ENCODE measurements at places on chromosomes 7 and 10. TPM values are rescaled to one million over a fixed set of nuclear protein-coding genes. Genes with fewer than 3 reads are reported as not detected.

DNA sequence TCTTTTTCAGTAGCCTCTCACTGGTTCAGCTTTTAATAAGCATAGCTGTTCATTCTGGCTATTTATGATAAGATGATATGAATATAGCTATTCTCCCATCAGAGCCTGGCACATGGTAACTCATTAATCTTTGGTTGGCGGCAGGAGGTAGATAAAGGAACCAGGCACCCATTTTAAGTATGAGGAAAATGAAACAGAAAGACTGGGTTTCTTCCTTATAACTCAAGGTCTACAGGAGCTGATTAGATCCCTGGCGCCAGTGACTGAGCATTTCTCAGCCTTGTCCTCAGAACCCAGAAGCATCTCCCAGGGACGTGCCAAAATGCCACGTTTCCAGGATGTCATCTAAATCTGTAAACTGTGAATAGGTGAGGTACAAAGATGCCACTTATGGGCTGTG is 141.9 kb downstream of the TCF7L2 start:
- peak; percentile 72 for DNase-seq

GRCh38 chr7:111238886-111239285 is 148.0 kb downstream of the LRRN3 start:
- no peak for DNase-seq

- DNase-seq: no peak
These were observed 208.3 kb upstream of the SHH start for GRCh38 chr7:156020566-156020965.

- DNase-seq: no peak
These were observed 338.8 kb downstream of the NRG3 start for GRCh38 chr10:82213784-82214183.

- no peak for DNase-seq
These were observed 256.7 kb downstream of the KLF6 start for GRCh38 chr10:3528271-3528670.

GRCh38 chr10:109386101-109386500 is 537.2 kb downstream of the XPNPEP1 start:
- DNase-seq: no peak

DNA sequence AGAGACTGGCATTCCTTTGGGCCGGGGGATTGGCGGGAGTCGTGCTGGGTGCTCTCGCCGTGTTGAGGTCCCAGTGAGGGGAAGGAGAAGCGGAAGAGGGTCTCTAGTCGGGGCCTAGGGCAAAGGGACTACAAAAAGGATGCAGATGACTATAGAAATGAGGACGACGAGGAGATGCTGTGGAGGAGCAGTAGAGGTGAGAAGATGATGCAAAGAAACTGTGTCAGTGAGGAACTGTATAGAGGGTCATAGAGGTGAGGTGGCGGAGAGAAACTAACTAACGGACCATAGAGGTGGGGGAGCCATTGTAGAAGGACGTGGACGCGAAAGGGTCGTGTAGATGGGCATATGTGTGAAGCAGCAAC is 324 bp downstream of the TWNK start:
- no peak for DNase-seq

DNA sequence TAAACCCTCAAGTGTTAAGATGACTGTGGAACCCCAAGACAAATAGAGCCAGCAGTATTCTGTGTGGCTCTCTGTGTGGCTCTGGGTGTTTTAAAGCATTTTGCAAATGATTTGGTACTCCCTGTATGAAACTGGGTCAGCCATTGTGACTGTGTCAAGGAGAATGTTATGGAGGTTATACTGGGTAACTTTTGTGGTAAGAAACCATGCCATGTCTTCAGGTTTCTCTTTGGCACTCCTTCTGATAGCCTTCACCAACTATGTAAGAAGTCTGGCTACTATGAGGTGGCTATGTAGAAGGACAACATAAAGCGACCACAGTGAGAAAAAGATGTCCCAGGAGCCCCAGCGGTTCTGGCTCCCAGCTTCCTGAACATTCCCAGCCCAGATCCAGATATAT is 226.6 kb upstream of the RHOBTB1 start:
- no peak for DNase-seq

- no peak for DNase-seq
These were observed 5.6 kb upstream of the RAMP3 start for GRCh38 chr7:45151967-45152366.

- no peak for DNase-seq
These were observed 59.3 kb downstream of the ATXN7L1 start for GRCh38 chr7:105816954-105817615.

DNA sequence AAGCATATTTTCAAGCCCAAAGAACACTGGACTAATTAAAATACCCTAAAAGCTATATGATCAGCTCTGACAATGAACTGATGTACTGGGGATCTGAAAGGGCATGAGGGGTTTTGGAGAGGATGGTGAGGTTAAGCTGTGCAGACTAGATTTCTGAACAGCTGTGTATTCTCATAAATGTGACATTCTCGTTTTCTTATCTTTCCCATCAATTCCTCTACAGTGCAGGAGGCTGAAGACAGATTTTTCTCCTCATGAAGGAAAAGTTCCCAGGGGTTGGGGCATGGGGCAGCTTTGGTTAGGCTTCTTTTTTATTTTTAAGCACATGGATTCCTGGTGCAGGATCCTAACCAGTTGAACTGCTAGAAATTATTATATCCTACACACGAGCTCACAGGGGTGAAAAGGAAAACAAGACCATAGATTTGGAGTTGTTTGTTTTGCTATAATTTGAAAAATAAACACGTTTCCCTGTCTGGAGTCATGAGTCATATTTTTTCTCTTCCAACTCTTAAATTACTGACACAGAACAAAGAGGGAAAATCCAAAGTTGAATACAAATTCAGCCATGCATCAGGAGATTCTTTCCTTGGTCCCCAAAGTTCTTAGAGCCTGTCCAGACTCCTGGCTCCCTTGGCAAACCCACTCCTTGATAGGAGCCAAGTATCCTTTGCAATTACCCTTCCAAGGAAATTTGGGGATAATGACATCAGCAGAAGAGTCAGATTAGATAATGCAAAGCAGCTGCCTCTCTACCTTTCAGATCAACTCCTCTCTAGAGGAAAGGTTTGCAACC is 147.7 kb upstream of the NPVF start:
- DNase-seq: no peak

DNA sequence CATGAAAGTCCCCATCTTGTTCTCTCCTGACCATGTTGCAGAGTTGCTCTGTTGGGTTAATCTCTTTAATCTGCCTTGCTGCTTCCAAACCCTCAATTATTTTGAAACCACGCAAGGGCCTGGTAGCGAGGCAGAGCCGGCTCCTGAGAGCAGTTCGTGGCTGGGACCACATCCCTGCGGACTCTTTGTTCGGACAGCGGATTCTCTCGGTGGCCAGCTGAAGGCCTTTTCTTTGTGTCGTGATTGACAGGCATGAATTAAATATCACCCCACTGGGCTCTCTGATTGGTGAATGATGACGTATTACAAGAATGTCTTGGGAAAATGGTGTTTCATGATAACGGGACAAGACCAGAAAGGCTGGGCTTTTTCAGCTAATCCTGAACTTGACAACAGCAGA is 66.9 kb upstream of the ARHGAP21 start:
- DNase-seq: no peak

DNA sequence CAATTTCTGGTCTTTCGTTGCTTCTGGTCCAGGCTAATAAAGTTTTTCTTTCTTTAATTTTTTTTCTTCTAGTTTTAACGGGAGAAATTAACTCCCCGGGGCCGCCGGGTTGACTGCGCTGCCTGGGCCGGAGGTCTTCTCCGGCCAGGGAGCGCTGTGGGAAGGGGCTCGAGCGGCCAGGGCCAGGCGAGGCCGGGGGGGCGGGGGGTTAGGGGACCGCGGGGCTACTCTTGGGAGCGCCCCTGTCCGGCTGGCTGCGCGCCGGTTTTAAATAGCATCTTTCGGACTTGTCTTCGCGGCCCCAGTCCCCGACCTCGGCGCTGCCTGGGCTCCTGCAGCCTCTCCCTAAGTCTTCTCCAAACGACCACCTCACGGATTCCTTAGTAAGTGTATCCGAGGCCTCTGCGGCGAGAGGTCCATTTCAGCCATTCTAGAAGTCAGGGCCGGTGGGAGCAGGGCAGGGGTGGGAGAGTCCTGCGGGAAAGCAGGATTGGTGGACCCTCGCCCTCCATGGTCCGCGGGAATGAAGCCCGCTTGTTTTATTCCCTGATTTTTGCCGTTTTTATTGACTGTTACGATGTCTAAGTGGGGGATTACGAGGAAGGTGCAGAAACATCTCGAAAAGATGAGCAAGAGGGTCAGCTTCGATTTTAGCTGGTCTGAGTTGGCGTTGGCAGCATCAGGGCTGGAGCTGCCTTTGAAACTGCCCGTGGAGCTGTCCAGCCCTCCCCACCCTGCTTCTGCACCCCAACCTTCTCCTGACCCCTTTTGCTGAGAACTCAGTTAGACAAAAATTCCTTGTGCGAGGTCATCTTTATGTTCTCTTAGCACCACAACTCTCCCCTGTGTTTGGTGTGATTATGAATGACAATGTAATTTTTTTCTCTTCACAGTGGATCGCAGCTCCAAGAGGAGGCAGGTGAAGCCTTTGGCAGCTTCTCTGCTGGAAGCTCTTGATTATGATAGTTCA is 555 bp downstream of the PHF14 start:
- peak; percentile 67 for DNase-seq

- DNase-seq: no peak
These were observed 21.6 kb upstream of the ZNF37A start for GRCh38 chr10:38072552-38072951.

GRCh38 chr10:42652858-42653257 is 14.5 kb upstream of the ZNF33B start:
- no peak for DNase-seq

GRCh38 chr7:30920584-30921539 is 9.2 kb downstream of the AQP1 start:
- DNase-seq: peak; percentile 48

DNA sequence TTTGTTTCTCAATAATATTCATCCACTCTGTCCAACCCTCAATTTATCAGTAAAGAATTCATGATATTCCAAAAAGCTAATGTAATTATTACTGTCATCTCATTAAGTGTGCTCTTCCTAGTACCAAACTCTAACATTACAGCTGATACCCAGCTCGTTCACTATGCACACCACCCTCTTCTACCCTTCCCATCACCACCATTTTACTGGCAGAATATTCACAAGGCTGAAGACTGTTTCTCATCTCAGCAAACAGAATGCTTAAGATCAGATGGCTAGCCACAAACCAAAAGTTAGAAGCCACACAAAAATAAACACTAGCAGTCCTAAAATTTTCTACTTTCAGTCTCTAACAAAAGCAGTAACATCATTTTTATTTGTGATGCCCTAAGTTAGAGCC is 121.5 kb downstream of the SRPK2 start:
- DNase-seq: no peak

GRCh38 chr7:142863891-142864685 is 9.2 kb downstream of the EPHB6 start:
- no peak for DNase-seq

DNA sequence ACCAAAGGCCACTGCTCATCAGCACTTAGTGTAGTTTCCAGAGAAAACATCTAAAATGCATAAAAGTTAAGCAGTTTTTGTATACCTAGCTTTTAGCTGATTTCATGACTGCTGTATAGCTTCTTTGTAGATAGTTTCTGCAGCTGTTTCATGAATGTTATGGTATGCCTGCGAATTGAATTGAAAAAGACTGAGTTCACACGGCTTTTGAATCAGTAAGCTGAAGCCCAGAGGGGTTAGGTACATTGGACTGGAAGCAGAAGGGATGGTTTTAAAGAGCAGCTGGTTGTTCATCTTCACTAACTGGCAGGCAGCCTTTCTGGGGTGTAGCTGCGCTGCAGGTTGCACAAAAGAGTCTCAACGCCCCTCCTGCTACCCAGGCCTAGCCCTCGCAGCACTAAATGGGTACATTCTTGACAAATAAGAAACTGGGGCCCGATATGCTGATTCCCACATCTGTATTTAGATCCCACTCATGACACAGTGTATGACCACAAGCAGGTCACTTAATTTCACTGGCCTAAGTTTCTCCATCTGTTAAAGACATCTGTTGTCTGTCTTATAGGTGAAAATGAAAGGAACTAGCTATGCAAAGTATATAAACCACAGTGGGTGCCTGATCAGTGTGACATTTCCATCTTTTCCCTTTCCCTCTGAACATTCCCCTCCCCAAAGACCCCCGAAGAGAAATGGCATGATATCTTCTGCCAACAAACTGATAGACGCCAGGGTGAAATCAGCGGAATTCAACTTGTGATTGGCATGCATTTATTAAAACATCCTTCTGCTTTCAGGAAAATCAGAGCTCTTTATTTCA is 85.9 kb upstream of the AGBL3 start:
- no peak for DNase-seq

GRCh38 chr7:91771394-91771793 is 109.1 kb downstream of the MTERF1 start:
- no peak for DNase-seq

DNA sequence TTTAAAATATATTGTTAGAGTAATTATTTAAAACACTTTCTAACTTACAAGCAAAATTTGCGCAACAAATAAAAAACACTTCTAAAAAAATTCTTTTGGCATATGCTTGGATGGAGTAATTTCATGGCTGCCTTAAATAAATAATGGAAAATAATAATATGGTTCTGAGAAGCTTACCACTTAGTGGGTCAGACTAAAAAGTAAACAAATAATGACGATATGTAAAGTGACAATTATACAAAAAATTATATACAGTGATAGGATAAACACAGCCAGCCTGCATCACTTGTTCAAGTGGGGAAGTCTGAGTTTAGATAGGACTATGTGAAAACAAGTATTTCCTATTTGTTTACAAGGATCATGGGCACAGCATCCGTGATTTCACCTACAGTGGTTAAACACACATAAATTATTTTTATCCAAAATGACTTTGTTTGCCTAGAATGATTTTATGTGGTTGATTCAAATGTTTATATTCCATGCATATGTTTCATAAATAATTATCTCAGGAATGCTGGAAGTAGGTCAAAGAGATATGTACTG is 141.7 kb upstream of the SEMA3D start:
- no peak for DNase-seq

DNA sequence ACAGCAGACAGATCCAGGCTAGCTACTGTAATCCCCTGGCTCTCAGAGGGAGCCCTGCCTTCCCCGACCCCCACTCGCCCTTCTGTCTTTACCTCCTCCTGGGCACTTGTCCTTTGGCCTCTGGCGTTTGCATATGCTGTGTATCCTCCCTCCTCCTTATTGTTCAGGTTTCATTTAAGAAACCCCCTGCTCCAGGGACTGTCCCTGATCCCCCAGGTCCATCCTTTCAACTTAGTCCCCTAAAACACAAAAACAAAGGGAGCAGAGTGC is 25.7 kb downstream of the GRID1 start:
- DNase-seq: no peak

- DNase-seq: no peak
These were observed 299.3 kb upstream of the MEOX2 start for GRCh38 chr7:15985587-15986384.

The GHRHR gene
- not detected for total RNA-seq

The AKR1C8 gene
- not detected for total RNA-seq

The HOXA13 gene
- 42.2 TPM for total RNA-seq

The CYP3A7 gene
- total RNA-seq: 0.39 TPM

The GLRX3 gene
- 57.2 TPM for total RNA-seq

The CAMK2B gene
- total RNA-seq: 0.35 TPM

The OR13A1 gene
- total RNA-seq: not detected

The DGKB gene
- 0.78 TPM for total RNA-seq

The PHTF2 gene
- 15.2 TPM for total RNA-seq

The EBF3 gene
- 0.89 TPM for total RNA-seq

The EPHA1 gene
- total RNA-seq: 9.1 TPM

The TET1 gene
- 1.1 TPM for total RNA-seq

The CYP3A4 gene
- 5.4 TPM for total RNA-seq

The TRPV6 gene
- total RNA-seq: 0.55 TPM

The LHFPL3 gene
- total RNA-seq: 0.26 TPM

The LMOD2 gene
- total RNA-seq: not detected

The WDFY4 gene
- total RNA-seq: 3.3 TPM

The ACSL5 gene
- total RNA-seq: 312 TPM

The CNNM1 gene
- 0.24 TPM for total RNA-seq

The PIP4K2A gene
- 21.2 TPM for total RNA-seq

The CHRM2 gene
- 84.0 TPM for total RNA-seq

The CDK6 gene
- total RNA-seq: 52.4 TPM
